ENCODE measurements at places on chromosomes 6 and 20.

DNA sequence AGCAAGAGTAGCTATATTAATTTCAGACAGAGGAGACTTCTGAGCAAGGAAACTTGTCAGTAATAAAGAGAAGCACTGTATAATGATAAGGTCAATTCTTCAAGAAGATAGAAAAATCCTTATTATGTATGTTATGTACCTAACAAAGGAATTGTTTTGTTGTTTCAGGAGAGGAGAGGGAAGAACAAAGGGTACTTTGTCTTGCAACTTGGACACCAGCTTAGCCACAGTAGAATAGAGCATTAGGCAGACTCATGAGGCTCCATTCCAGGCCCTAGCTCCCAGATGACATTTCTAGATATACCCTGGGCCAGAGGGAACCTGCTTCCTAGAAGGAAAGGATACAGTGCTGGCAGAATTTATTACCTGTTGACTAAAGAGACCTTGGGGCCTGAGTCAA lies 6.5 kb upstream of the NUS1 start:
- DNase-seq = no peak

GRCh38 chr6:161503570-161503969 lies 229.7 kb upstream of the AGPAT4 start:
- DNase-seq = no peak

- DNase-seq = no peak
Measured at GRCh38 chr6:107473660-107474059, 14.3 kb upstream of the PDSS2 start.

GRCh38 chr6:37047689-37048402 lies 42.4 kb downstream of the FGD2 start:
- no peak for DNase-seq

DNA sequence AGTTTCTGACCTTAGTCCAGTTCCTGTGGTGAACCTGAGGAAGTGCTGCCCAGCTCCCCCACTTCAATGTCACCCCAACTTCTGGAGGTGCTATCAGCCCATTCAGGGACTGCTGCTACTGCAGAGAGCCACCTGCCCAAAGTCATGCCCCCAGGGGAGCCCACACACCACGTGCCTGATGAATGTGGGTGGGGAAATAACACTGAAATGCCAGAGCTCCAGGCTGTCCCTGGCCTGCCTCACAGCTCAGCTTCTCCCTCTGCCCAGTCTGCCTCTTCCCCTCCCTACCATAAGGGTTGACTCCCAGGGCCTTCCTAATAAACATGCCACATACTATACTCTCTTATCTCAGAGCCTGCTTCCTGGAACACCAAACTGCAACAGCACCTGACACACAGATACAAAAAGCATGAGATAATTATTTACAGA lies 276.4 kb upstream of the MOCS1 start:
- DNase-seq = no peak

GRCh38 chr6:10412461-10413261 lies 2.2 kb downstream of the TFAP2A start:
- no peak for DNase-seq

DNA sequence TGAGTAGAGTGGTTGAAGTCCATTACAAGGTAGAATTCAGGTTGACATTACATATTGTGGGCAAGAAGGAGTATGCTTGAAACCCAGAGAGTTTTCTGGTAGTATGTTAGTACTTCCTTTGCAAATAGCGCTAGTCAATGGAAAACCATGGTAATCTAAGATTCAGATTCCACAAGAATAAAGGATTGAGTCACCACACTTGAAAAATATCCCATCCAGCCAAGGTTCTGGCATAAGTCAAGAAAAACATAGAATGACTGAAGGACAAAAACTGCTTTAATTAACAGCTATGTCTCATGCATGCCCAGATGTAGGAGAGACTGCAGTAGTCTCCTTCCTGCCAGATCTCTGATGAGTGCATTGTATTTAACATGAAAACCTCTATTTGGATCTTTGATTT lies 469.8 kb downstream of the BMP2 start:
- peak; percentile 62 for DNase-seq

- DNase-seq = no peak
Measured at GRCh38 chr20:9617940-9618339, 103.5 kb downstream of the LAMP5 start.

GRCh38 chr6:149075616-149076354 lies 241.7 kb upstream of the TAB2 start:
- DNase-seq = no peak

DNA sequence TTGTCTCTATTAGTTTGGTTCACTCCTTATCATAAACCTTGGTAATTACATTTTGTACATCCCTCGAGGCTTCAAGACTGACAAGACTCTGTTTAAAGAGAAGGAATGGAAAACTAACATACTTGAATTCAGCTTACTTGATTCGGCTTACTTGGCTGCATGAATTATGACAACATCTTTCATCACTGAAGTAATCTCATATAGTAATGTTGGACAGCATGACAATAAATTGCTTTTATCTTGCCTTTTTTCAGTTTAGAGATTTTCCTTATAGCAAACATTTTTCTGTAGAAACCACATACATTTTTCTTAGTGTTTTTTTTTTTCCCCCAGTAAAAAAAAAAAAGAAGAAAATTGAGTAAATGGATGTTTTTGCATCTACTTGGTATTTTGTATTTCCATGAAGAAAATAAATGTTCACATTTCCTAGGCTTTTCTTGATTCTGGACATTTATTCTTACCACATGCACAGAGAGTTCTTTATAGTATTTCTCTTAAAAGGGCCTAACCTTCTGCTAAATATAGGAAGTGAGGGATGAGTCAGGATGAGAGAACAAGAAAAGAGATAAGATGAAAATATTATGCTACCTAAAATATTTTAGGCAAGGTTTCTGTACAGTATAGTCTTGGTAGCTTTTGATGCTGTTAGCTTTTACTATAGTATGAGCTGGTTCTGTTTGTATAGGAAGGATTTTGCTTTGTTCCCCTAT lies 101.0 kb upstream of the HDGFL1 start:
- no peak for DNase-seq

GRCh38 chr6:168232062-168232461 lies 87.5 kb downstream of the DACT2 start:
- no peak for DNase-seq

- peak; percentile 76 for DNase-seq
Measured at GRCh38 chr6:28399350-28400121, at the start of gene ZSCAN12. ZSCAN12 (minus strand) TSS chr6:28399747; CDS start chr6:28398405, 1,342 bp downstream.

DNA sequence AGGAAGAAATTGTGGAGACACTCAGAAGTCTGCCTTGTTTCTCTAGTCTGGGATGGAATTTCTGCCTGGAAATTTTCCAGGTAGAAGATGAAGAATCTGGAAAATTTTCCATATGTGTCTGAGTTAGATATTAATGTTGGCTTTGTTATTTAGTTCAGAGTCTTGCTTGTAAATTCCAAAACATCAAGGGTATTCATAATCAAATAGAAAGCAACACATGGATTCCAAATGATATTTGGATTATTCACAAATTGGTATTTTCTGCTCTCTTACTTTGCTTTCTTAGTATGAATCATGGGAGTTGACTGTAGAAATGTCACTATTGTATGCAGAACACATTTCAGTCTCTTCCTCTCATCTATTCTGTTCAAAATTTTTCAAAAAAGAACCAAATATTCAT lies 116.0 kb downstream of the GRIK2 start:
- no peak for DNase-seq

DNA sequence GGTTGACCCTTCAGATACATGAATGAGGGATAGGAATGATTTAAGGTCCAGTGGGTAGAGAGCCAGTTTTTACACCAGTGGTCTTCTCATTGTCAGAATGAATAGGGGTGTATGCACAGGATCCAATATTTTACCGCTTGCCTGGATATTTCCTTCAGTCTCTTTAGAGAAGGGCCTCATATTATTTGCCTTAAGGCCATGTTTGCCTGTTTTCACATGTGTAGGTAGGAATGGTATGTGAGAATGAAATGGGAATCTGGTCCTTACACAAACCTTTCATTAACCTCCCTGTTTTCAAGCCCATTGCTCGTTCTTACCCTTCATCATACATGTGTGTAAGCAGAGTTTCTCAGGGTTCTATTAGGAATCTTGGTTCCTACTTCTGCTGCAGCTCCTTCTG lies 62.4 kb downstream of the LIN28B start:
- DNase-seq = no peak

GRCh38 chr6:25971187-25971821 lies 8.7 kb downstream of the TRIM38 start:
- peak; percentile 75 for DNase-seq

DNA sequence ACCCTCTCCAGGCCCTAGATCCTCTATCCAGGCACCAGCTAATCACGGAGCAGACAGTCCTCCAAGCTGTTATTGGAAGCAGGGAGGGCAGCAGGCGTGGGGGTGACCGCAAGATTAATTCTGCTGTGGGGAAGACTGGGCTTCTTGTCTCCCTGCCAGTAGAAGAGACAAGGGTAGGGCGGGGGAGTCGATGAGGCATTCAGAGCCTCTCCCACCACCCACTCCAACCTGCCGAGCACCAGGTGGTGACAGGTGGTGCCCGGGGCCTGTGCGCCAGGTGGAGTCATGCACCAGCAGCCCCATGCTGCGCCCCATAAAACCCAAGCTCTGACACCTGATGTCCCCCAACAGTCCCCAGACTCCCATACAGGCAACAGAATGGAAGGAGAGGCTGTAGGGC lies 89.6 kb downstream of the CDH22 start:
- DNase-seq = no peak

- no peak for DNase-seq
Measured at GRCh38 chr20:54545676-54546358, 70.4 kb downstream of the DOK5 start.

DNA sequence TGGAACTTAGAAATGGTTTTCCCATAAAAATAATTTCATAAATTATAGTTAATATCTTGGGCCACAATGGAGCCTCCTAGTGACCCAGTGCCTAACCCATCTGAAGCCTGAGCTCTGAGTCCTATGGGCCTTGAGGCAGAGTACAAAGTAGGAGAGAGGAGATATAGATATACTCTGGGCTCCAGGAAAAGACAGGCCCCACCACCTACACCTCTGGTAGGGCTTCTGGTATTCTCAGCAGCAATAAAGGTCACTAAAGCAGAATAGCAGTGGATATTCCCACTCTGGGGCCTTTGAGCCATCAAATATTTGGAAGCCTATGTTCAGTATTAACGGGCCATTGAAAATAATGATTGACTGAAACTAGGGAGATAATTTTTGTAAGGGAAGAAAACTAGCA lies 24.1 kb downstream of the CYP39A1 start:
- no peak for DNase-seq

DNA sequence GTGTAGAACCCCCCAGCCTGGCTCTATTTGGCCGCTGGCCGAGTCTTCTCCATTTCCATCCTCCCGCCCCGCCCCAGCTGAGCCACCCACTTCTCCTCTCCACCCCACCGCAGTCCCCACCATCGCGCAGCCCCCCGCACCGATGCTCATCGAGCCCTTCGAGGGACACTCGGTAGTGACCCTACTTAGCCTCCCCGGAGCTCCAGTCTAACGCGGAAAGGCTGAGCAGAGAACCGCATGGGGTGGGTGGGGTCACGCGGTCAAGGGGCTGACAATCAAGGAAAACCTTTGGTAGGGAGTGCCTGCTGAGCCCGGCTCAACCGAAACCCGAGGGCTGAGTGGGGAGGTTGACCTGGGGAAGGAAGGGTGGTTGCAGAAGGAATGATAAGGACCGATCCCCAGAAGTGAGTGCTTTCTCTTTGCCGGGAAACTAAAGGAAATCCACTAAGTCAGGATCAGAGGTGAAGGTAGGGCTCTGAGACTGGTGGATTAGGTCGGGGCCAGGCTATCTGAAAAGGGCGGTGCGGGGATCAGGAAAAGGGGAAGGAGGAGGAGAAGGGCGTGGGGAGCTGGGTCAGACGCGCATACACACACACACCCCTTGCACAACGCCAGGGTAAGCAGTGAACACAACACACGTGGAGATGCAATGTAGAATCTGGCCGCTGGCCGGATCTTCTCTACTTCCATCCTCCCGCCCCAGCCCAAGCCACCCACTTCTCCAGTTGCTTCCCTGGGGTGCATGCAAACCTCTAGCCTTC lies 49.8 kb downstream of the CPXM1 start:
- DNase-seq = no peak

DNA sequence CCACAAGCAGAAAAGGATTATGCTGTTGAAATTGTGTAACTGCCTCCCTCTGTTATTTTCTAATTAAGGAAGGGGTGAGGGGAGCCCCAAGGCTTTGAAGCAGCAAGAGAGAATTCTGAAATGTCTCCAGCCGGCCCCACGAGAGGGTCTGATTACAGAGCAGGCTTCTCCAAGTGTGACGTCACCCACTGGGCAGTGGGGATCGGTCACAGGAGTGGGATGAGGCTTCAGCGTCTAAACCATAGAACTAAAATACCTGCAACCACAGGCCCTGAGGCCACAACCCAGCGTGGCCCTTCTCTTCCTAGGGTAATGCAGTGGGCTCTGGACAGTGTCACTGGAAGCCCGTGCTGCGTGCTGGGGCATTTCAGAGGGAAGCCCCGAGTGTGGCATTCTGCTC lies 38.6 kb upstream of the APCDD1L start:
- peak; percentile 83 for DNase-seq

GRCh38 chr6:106475284-106475683 lies 114.8 kb downstream of the CRYBG1 start:
- no peak for DNase-seq

DNA sequence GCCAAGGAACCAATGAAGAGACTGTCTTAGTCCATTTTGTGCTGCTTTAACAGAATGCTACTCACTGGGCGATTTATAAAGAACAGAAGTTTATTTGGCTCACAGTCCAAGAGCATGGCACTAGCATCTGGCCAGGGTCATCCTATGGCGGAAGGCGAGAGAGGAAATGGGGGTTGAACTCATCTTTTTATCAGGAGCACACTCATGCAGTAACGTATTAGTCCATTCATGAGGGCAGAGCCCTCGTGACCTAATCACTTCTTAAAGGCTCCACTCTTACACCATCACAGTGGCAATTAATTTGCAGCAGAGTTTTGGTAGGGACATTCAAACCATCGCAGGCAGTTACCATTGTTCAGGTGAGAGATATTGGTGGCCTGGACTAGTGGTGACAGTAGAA lies 8.5 kb downstream of the ARFGEF2 start:
- no peak for DNase-seq

- DNase-seq = no peak
Measured at GRCh38 chr6:150088481-150089154, 19.7 kb upstream of the ULBP3 start.

GRCh38 chr6:109236115-109237076 lies 141.1 kb downstream of the CEP57L1 start:
- no peak for DNase-seq

- peak; percentile 92 for DNase-seq
Measured at GRCh38 chr6:89819336-89820130, at the start of gene MDN1. MDN1 (minus strand) TSS chr6:89819794; CDS start chr6:89819607, 187 bp downstream.

DNA sequence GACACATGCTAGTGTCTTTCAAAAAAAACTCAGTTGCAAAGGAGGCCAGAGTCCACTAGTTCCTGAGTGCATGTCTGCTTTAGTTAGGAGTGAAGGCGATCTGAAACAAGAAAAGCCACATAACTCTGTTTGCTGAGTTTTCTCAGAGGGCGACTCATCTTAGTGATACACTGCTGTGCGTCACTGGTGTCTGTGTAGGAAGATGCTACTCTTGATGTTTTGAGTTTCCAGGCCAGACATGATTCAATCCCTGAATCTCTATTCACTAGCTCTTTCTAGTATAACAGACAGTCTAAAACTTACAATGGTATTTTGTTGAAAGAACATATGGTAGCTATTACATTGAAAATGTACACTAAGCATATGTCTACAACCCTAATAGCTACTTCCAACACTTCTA lies 60.9 kb downstream of the GFRAL start:
- no peak for DNase-seq

GRCh38 chr6:72740135-72740534 lies 118.3 kb downstream of the KCNQ5 start:
- no peak for DNase-seq
